CD4-positive, CD25-positive, alpha-beta regulatory T cell (primary cell): ENCODE measurements at places on chromosomes 1 and 21.

GRCh38 chr1:225965231-225965630, 24.2 kb upstream of the LEFTY2 start:
- no peak overlapping the region for H3K27ac ChIP-seq
- no peaks in the 10 kb centered on the region for H3K36me3 ChIP-seq
- DNase-seq = no peak
- H3K4me3 ChIP-seq = no peak overlapping the region
- no peaks in the 10 kb centered on the region for H3K4me1 ChIP-seq

DNA sequence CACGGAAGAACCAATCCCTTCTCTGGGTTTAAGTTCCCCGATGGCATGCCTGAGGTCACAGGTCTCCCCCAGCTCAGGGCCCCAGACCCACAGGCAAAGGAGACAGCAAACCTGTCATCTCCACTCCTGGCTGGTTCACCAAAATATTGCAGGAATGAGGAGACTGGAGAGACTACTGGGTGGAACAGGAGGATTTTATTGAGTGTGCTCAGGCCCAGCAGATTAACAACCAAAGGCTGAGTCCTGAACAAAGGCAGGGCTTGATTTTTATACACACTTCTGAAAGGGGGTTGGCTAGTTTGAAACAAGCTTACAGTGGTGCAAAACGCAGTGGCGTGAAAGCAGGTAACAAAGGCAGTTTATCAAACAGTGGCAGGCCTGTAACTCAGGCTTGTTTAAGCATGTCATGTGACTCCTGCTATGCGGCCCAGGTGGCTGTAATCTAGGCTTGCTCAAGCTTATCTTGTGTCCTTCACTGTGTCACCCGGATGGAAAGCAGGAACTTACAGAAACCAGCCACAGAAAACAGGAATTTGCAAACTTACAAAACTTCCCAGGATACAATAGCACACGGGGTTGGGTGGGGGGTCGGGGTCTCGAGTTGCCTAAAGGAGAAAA, 27.4 kb upstream of the KCNJ15 start:
- H3K4me1 ChIP-seq = no peaks in the 10 kb centered on the region
- no peak overlapping the region for H3K4me3 ChIP-seq
- H3K27me3 ChIP-seq = no peaks in the 10 kb centered on the region
- H3K36me3 ChIP-seq = no peaks in the 10 kb centered on the region
- no peak overlapping the region for H3K27ac ChIP-seq

DNA sequence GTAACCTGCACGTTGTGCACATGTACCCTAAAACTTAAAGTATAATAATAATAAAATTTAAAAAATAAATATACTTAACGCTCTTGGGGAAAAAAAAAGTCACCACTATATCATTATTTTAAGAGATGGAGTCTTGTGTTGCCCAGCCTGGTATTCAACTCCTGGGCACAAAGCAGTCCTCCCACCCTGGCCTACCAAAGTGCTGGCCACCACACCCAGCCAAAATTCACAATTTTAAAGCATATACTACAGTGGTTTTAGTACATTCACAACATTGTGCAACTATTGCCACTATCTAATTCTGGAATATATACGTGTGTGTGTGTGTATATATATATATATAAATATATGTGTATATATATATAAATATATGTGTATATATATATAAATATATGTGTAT, 5.9 kb downstream of the HMGN2 start:
- peaks cover 45% of the 10 kb centered on the region for H3K36me3 ChIP-seq
- H3K4me1 ChIP-seq = peaks cover 17% of the 10 kb centered on the region
- no peak overlapping the region for H3K4me3 ChIP-seq
- no peak overlapping the region for H3K27ac ChIP-seq
- no peaks in the 10 kb centered on the region for H3K27me3 ChIP-seq

DNA sequence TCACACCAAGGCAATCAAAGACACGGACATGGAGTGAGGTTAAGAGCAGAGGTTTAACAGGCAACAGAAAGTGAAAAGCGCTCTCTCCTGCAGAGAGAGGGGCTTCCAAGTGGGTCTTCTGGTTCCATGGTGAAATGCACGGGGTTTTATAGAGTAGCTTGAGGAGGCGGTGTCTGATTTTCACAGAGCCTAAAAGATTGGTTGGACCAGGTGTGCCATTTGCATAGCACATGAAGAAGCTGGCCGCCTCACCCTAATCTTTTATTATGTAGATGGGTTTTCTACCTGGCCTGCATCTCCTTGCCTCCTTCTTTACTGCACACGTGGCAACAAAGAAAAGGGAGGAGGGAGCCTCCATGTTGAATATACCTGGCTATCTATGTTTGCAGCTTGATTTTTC, 197.3 kb downstream of the RYR2 start:
- H3K27me3 ChIP-seq = no peaks in the 10 kb centered on the region
- H3K4me1 ChIP-seq = no peaks in the 10 kb centered on the region
- H3K36me3 ChIP-seq = no peaks in the 10 kb centered on the region
- no peak overlapping the region for H3K27ac ChIP-seq
- DNase-seq = no peak

DNA sequence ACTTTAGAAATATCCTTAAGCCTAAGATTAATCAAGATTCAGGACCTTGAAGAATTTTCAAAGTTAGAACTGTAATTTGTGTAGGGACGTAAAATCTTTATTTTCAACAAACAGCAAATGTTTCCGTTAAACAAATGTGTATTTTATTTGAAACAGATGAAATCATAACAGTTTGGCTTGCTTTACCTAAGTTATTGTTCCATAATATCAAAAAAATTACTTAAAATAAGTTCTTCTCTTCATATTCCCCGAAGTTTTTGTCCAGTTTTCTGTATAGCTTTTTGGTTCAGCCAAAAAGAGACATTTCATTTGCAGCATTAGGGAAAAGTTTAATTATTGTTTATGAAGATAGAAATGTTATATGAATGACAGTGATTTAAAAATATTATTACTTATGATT, 100.1 kb downstream of the NFIA start:
- H3K4me1 ChIP-seq = no peaks in the 10 kb centered on the region
- no peaks in the 10 kb centered on the region for H3K27me3 ChIP-seq
- H3K4me3 ChIP-seq = no peak overlapping the region
- DNase-seq = no peak

GRCh38 chr1:46379996-46380395, 14.1 kb upstream of the FAAH start:
- no peak overlapping the region for H3K4me3 ChIP-seq
- no peaks in the 10 kb centered on the region for H3K36me3 ChIP-seq
- no peak overlapping the region for H3K27ac ChIP-seq
- H3K4me1 ChIP-seq = no peaks in the 10 kb centered on the region
- no peak for DNase-seq
- no peaks in the 10 kb centered on the region for H3K27me3 ChIP-seq

DNA sequence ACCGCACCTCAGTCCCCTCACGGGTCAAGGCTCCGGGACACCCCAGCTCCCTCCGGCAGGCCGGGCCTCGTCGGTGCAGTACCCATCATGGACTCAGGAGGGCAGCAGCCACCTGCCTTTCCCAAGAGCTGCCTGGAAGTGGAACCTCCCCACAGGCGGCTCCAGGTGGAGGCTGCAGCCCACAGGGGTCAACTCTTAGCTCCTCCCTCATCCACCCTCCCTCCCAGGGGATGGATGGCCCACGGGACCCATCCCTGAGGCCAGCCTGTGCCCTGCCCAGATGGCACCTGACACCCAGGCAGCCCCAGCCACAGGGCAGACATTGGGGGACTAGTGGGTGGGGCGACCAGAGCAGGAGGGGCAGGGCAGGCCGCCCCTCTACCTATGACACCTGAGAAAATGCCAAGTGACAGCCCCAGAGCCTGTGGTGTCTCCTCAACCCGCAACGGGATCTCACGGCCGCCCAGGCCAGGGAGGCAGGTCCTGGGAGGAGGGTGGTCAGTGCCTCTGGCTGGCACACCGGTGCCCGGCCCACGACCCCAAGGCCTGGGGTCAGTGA, 1.2 kb upstream of the ARHGEF16 start:
- H3K36me3 ChIP-seq = no peaks in the 10 kb centered on the region
- peak; percentile 49 for DNase-seq
- H3K27me3 ChIP-seq = no peaks in the 10 kb centered on the region
- no peak overlapping the region for H3K27ac ChIP-seq

DNA sequence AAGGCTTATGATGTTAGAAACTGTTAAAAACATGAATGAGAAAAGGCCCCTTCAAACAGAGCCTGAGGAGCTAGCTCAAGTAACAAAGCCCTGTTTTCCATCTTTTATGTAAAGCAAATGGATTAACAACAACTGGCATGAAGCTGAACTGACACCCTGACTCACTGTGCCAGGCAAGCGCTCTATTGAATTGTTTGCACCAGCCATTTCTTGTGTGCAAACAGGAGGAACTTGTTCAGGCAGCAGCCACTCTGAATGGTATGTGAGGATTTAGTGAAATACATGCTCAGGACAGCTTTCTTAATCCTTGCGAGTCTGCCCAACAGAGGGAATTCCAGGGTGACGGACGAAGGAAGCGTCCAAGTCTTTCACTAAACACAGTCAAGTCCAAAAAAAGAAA, 291.1 kb upstream of the ADGRL2 start:
- no peak for DNase-seq
- no peaks in the 10 kb centered on the region for H3K27me3 ChIP-seq
- no peak overlapping the region for H3K4me3 ChIP-seq
- H3K36me3 ChIP-seq = no peaks in the 10 kb centered on the region
- no peaks in the 10 kb centered on the region for H3K4me1 ChIP-seq
- H3K27ac ChIP-seq = no peak overlapping the region

DNA sequence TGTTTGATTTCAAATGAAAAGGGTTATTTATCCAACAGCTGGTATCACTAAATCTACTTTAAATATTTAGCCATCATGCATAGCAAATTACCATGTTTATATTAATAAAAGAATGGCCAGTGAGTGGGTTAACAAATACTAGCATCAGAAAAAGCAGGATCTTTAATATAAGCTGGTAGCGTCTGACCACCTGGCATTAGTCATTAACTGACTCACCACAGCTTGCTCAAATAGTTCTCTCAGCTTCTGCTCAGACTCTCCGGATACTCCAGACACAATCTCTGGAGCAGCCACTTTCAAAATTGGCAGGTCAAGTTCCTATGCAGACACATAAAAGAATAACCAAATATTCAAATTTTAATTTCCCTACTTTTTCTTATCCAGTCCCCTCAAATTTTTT, 29.6 kb downstream of the NVL start:
- H3K36me3 ChIP-seq = peaks cover 91% of the 10 kb centered on the region
- H3K27me3 ChIP-seq = no peaks in the 10 kb centered on the region
- DNase-seq = no peak
- no peak overlapping the region for H3K27ac ChIP-seq

DNA sequence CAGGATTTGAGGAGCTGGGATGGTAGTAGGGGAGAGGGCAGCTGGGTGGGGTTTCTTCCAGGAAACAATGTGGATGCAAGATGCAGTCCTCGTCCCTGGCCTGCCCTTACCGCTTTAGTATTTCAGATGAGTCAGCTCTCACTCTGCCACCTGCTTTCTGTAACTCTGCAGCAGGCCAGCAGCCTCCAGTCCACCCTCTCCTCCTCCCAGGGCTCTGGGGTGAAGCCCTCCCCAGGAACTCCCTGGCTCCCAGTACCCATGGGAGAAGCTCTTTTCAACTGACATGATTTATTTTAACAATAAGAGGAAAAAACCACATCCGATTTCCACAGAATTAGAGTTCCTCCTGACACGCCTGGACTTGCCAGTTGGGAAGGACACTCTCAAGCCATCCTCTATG, 39.0 kb upstream of the IL20 start:
- H3K36me3 ChIP-seq = no peaks in the 10 kb centered on the region
- DNase-seq = no peak
- H3K4me1 ChIP-seq = peaks cover 28% of the 10 kb centered on the region
- no peak overlapping the region for H3K4me3 ChIP-seq
- H3K27me3 ChIP-seq = no peaks in the 10 kb centered on the region
- H3K27ac ChIP-seq = no peak overlapping the region

- peak overlapping the region; percentile 79 for H3K27ac ChIP-seq
- DNase-seq = no peak
- no peaks in the 10 kb centered on the region for H3K27me3 ChIP-seq
Measured at GRCh38 chr1:226728448-226728847, 10.6 kb downstream of the ITPKB start.

- no peak for DNase-seq
- H3K4me1 ChIP-seq = no peaks in the 10 kb centered on the region
- no peak overlapping the region for H3K27ac ChIP-seq
- no peak overlapping the region for H3K4me3 ChIP-seq
Measured at GRCh38 chr1:224666913-224667312, 50.8 kb downstream of the CNIH3 start.

GRCh38 chr1:34426325-34426896, 249.7 kb downstream of the C1orf94 start:
- H3K27me3 ChIP-seq = peaks cover 2% of the 10 kb centered on the region
- DNase-seq = no peak
- H3K4me1 ChIP-seq = no peaks in the 10 kb centered on the region
- H3K4me3 ChIP-seq = no peak overlapping the region
- no peak overlapping the region for H3K27ac ChIP-seq

DNA sequence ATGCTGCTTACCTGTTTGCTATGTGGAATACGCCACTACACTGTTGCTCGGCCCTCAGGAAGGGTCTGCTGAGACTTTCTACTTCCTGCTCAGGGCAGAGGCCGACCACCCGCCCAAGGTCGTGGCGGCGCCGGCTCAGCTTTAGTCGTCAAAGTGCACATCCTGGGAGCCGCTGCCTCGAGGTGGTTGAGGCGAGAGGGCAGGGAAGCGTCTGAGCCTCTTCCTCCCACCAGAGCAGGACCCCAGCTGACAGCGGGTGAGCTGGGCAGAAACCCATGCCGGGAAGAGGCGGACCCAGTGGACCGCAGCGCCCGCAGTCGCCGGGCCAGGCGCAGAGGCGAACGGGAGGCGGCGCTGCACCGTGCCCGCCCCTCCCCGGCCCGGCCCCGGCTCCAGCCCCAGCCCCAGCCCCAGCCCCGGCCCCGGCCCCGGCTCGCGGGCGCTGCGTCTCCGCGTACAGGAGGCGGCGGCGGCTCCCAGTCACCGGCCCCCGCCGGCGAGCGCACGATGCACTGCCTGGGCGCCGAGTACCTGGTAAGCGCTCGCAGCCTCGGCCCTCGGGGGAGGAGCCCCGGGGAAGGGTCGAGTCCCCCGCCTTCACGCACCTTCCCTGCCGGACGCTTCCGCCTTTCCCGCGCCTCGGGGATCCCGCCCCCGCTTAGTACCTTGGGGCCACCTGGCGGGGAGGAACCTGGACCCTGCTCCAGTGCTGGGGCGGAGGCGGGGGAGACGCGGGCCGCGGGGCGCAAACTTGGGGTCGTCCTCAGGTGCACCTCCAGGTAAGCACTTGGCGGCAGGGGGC, at the start of gene SLC44A3:
Gene SLC44A3 (plus strand): TSS at position 413 of the 802 bp plus-strand sequence. CDS start 95 bp downstream, at position 508.
- peaks cover 3% of the 10 kb centered on the region for H3K4me1 ChIP-seq
- no peak within 1 kb of the TSS for H3K4me3 ChIP-seq
- no peaks in the 10 kb centered on the region for H3K36me3 ChIP-seq

- H3K27me3 ChIP-seq = peaks cover 3% of the 10 kb centered on the region
- no peaks in the 10 kb centered on the region for H3K36me3 ChIP-seq
- DNase-seq = no peak
- no peaks in the 10 kb centered on the region for H3K4me1 ChIP-seq
- no peak overlapping the region for H3K27ac ChIP-seq
Measured at GRCh38 chr1:174123843-174124242, 35.5 kb upstream of the RABGAP1L start.
